ENCODE measurements at places on chromosomes 5 and 9. TPM values are rescaled to one million over a fixed set of nuclear protein-coding genes. Genes with fewer than 3 reads are reported as not detected.

Gene CLK4
- 72.4 TPM for total RNA-seq

Gene TEX48
- not detected for total RNA-seq

Gene FBP1
- total RNA-seq, result not detected

Gene IL33
- 20.7 TPM for total RNA-seq

Gene SAXO1
- total RNA-seq, result not detected

Gene MEGF10
- total RNA-seq, result 20.0 TPM

Gene IL13
- not detected for total RNA-seq

Gene LPAR1
- 26.4 TPM for total RNA-seq

Gene HMCN2
- total RNA-seq, result not detected

Gene LRRC19
- total RNA-seq, result not detected

Gene ADRB2
- 1.6 TPM for total RNA-seq

Gene SOX30
- total RNA-seq, result not detected

Gene GPR150
- not detected for total RNA-seq

DNA sequence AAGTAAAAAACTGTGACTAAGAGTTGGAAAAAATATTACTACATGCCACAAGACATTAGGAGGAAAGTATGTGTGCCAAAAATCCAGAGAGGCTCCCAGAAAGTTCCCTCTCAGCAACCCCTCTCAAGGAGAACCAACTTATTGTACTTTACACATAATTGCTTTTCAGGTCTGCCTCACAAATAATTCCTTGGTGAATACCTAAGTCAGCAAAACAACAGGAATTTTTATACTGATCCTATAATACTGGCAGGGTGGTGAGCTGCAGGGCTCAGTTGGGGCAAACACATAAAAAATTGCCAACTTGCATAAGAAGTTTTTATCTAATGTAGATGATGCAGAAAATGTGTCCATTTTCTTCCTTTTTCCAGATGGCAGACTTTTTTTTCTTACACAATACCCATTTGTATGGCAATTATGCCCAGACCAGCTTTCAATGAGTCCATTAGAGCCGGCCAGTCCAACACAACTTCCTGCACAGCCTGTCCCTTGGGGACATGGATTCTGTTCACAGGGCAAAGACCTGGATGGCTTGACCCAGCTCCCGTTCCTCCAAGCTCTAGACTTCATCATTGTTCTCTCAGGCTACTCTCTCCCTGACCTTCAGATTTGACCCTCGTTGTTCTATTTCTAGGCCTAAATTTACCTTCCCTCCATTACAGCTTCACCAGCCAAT is 31.3 kb downstream of the MARCHF3 start:
- DNase-seq, result no peak

GRCh38 chr9:97046228-97046627 is 7.3 kb upstream of the CTSV start:
- DNase-seq, result no peak

DNA sequence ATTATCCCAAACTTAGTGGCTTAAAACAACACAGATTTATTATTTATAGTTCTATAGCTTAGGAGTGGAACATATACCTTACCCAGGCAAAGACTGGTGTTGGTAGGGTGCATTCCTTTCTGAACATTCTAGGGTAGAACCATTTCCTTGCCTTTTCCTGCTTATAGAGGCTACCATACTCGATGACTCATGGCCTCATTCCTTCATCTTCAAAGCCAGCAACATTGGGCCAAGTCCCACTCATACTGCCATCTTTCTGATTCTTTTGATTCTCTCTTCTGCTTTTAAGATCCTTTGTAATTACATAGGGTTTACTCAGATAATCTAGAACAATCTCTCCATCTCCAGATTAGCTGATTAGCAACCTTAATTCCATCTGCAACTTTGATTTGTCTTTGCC is 452.7 kb upstream of the KLF4 start:
- no peak for DNase-seq

DNA sequence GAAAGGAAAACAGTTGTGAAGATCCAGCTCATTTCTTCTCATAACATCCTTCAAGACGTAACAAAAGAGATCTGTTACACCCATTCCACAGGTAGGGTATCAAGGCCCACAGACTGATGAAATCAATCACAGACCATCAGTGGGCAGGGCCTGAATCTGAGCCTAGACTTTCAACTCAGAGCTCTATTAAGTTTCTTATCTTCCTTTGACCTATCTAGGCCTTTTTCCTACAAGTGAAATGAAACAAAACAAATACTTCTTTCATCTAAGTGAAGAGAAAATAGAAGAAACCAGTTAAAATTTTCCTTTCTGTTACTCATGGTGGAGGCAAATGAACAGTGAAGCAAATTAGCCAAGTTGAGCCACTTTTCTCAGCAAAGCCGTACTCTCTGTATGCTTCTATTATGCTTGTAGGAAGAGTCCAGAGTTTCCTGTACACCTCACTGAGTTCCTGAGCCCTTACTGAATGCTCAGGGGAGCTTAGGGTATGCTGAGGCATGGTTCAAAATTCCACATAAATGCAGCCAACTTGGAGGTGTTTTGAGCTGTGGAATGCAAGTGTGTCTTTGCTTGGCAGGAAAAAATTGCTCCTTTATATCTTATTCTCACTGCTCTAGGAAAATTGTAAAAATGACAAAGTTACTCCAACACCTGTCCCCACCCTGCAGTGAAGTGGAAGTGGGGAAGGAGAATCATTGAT is 91.9 kb downstream of the FEM1C start:
- DNase-seq, result no peak

DNA sequence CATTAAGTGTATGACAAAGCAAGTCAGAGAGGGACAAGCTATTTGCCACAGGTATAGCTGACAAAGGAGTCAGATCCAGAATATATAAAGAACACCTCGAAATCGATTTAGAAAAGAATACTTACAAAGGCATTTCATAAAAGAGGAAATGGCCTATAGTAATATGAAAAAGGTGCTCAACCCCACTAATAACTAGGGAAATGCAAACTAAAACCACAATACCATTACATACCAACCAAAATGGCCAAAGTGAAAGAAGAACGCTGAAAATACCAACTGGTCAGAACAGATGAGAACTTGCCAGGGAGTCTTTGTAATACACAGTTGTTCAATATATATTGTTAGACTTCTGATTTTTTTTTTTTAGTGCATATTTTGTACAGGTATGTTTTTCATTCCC is 152.9 kb downstream of the CDC42SE2 start:
- no peak for DNase-seq

DNA sequence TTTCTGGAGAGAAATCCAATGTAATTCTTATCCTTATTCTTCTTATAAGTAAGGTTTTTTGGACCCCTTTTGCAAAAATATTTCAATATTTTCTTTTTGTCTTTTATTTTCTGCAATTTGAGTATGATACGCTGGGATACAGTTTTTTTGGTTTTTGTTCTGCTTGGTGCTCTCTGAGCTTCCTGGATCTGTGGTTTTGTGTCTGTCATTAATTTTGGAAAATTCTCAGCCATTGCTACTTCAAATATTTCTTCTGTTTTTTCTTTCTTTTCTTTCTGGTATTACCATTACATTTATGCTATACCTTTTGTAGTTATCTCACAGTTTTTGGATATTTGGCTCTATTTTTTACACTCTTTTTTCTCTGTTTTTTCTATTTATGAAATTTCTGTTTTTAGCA is 50.1 kb downstream of the ZNF618 start:
- DNase-seq, result no peak

GRCh38 chr5:6574111-6574510 is 58.7 kb downstream of the NSUN2 start:
- no peak for DNase-seq

DNA sequence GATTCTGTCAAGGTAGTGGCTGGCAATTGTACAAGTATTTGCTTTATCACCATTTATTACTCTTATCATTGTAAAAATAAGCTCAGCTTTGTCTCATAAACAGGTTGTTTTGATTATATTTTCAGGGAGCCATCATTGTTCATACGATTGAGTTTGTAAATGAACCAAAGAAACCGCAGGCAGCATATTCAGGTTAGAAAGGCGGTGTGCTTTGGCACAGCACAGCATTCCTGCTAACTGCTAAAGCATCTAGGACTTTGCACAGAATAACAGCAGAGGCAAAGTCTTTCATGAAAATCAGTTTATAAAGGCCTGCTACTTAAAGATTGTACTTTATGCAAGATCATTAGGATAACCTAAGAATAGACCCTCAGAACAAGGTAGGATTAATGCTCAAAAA is 281.5 kb upstream of the SLC24A2 start:
- no peak for DNase-seq

- no peak for DNase-seq
Observed at GRCh38 chr5:99030906-99031440, 102.2 kb upstream of the CHD1 start.

GRCh38 chr9:71987471-71988371 is 72.7 kb downstream of the C9orf57 start:
- DNase-seq, result no peak

- DNase-seq, result no peak
Observed at GRCh38 chr5:159211729-159212174, 2.4 kb upstream of the RNF145 start.

- peak; percentile 77 for DNase-seq
Observed at GRCh38 chr9:5450359-5451091, at the start of gene CD274. Gene CD274, plus strand, starts transcription at chr9:5450542. Its CDS starts 5,572 bp downstream, at chr9:5456114.

DNA sequence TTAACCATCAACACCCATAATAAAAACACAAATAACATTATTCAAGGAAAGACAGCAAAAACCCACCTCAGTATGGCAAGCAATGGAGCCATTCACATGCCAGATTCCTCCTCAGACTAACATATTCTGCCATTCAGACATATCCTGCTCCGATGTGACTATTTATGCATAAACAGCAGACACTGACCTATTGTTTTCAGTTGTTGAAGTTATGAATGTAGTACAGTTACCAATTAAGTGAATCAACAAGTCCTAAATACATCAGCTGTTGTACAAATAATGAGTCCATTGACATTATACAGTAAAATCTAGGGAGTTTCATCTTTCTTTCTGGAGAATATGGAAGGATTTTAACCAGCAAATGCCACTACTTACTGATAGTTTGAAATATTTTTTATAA is 131.7 kb downstream of the DENND1A start:
- DNase-seq, result no peak

- DNase-seq, result no peak
Observed at GRCh38 chr9:122835313-122835731, 6.9 kb upstream of the PDCL start.

DNA sequence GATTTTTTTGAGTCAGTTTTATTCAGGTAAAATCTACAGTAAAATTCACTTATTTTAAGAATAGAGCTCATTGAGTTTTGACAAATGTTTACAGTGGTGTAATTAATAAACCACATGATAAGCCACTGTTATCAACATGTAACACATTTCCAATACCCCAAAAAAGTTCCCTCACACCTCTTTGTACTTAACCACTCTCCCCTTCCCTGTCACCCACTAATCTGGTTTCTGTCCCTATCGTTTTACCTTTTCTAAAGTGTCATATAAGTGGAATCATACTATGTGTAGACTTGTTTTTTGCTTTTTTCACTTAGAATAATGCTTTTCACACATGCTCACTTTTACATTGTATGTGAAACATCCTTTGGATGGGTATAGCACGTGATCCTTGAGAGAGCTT is 127.2 kb downstream of the KDM4C start:
- DNase-seq, result no peak

GRCh38 chr5:149930749-149931574 is 13.6 kb downstream of the PDE6A start:
- DNase-seq, result no peak

- DNase-seq, result no peak
Observed at GRCh38 chr9:5375091-5375490, 35.4 kb upstream of the RLN1 start.

DNA sequence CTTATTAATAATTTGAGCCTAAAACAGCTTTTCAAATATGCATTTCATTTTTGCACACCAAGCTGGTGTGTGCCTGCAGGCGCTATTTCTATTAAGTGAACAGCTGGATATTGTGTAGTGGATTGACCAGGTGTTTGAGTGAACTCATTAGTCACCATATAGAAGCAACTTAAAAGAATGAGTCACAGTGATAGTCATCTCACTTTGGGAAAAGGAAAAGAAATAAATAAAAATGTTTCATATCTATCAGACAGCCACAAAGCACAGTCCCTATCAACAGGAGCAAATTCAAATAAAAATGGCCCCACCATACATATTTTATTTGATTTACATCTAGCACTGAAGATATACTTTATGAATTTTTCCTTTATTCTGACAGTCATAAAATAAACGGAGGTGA is 456.5 kb upstream of the CDH9 start:
- DNase-seq, result no peak

DNA sequence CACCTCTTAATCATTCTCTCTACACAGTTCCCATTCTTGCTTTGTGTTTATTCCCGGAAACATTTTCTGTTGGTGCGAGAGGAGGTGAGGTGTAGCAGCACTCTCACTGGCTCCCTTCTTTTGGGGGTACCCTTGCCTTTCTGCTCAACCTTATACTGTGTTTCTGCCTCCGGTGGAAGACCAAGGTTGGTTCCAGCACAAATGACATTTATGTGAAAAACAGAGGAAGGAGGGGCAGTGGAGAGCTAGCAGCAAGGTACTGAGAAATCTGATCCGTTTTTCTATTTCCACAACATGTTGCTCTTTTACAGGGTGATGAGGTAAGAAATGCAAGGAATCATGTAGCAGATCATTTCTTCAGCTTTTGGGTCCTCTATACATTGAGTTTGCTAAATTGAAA is 648.0 kb upstream of the DMAC1 start:
- DNase-seq, result no peak

- DNase-seq, result no peak
Observed at GRCh38 chr5:72379936-72380335, 59.8 kb downstream of the PTCD2 start.

GRCh38 chr5:68949256-68949655 is 144.6 kb upstream of the SLC30A5 start:
- DNase-seq, result peak; percentile 37

DNA sequence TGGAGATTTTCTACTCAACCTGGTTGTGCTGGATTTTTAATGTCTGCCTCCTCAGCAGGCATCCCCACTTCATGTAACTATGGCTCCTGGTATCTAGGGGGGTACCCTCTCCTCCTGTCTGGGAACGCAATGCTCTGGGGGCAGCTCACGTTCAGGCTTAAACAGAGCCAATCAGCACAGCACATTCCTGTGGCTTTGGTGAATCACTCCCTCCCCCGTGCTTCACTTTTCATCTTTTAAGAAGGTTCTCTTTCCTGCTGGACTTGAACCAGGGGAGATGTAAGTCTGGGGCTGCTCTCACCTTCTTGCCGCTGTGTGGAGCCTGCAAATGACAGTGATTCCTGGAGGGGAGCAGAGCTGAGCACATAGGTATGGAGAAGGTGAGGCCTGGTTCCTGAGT is 101.2 kb downstream of the MSX2 start:
- no peak for DNase-seq

GRCh38 chr9:99595796-99596195 is 225.9 kb upstream of the NR4A3 start:
- no peak for DNase-seq

GRCh38 chr9:124467410-124468060 is 17.3 kb downstream of the ADGRD2 start:
- DNase-seq, result no peak

GRCh38 chr5:55934115-55934613 is 60.6 kb downstream of the IL6ST start:
- DNase-seq, result no peak

All from occipital lobe (tissue), 3 donors.